ENCODE measurements at places on chromosomes 7 and 10.
A peak's percentile ranks its signal among the peaks of the same experiment; 100 is the strongest.

GRCh38 chr10:70584366-70584765 is 18.2 kb downstream of the PRF1 start:
- no peak for DNase-seq

- DNase-seq: no peak
Measured at GRCh38 chr10:62582101-62582705, 208.0 kb downstream of the ZNF365 start.

GRCh38 chr10:131003455-131003854 is 308.1 kb downstream of the TCERG1L start:
- no peak for DNase-seq

DNA sequence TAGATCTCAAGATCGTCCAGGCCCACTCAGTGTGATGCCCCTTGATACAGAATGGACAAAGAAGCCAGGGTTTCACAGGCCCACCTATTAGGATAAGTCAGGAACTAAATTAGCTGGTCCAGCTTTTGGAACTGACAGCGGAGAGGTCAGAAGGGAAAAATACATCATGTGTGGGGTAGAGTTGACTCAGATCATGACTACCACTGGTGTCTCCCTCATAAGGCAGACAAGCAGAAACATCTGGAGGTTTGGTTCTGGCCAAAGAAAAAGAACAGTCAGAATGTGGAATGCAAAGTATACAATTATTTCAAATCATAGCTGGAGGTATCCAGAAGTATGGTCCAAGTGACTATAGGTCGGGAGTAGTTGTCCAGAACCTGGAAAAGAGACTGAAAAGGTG is 621.1 kb upstream of the CELF2 start:
- DNase-seq: no peak

DNA sequence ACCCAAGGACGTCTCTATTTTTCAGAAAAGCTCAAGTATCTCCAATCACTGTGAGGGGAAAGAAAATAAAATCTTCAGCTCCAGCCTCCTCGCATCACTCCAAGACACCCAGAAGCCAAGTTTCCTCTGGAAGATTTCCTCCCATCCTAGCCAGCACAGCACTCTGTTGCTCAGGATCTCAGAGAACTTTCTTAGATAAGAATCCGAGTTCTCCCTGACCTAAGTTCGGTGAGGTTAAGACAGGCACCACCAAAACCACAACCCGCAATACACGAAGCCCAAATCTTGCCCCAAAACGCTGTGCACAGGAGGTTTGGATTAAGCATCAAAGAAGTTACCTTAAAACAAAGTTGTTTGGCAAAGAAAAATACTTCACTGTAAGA is 4.2 kb downstream of the FAM53B start:
- DNase-seq: no peak

GRCh38 chr10:18625886-18626285 is 25.5 kb downstream of the NSUN6 start:
- DNase-seq: no peak

GRCh38 chr7:129298268-129298893 is 73.6 kb downstream of the AHCYL2 start:
- DNase-seq: peak; percentile 10

DNA sequence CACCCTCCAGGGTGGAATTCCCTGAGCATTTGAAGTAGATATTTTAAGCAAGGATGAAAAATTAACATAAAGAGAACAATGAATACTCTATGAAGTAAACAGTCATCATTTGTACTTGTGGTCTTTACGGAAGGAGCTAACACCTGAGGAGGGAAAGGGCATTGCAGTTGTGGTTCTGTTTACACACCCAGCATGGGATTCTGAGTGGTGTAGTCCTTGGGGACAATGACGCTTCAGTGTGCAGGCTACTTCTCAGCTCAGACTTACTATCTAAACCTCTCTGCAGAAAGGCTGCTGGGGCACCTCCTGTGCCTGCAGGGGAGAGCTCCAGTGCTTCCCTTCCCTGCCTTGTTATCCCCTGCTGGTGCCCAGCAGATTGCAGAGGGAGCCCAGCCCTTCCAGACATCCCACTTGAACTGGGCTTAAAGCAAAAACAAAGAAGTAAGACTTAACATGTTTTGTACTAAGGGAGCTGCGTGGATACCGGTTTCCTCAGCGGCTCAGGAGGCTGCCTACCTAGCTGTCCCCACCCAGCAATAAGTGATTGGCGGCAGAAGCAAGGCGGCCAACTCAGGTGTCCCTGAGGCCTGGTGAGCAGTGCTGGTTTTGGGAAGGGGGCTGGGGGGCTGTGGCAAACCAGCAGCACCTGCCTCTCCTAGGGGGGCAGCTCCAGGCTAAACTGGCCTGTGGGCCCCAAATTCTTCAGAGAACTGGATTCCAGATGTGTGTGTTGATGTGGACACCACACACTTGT is 89.1 kb downstream of the CELF2 start:
- DNase-seq: no peak

DNA sequence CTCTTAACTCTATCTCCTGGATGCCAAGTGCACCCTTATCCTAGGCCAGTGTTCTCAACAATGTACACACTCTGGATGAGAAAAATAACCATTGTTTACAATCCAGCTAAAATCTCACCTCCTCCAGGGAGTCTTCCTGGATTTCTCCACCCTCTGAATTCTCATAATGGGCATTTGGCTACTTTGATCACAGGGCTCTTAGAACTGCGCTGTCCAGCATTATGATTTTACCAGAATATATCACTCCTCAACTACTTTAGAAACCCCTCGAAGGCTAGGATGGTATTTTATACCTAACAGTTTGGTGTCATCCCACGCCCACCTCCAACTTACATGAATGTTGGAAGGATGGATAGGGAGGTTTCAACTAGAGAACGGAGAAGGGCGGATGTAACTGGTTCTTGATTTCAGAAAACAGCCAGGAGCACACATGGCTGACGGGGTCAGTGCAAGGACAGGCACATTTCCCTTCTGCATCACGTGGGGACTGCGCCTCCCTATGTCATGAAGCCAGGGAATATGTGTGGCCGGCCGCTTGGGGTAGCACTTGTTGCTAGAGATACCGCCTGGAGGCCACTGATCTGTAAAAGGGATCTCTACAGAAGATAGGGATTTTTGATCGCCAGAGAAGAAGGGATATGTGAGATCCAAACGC is 1.2 kb upstream of the ATP6V0E2 start:
- DNase-seq: peak; percentile 89

DNA sequence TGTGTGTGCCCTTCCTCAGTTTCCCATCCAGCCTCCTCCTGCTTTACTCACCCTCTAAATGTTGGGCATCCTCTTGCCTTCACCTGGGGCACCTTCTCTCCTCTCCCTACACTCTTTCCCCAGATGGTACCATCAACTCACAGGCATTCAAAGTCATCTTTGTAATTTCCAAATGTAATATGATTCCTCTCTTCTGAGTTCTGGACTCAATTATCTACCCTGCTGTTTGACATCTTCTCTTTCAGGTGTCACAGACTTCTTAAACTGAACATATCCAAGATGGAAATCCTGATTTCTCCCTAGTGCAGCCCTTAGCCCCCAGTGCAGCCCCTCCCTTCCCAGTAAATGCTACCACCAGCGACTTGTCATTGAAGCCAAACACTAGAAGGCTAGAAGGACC is 422.8 kb downstream of the KCNMA1 start:
- DNase-seq: no peak

DNA sequence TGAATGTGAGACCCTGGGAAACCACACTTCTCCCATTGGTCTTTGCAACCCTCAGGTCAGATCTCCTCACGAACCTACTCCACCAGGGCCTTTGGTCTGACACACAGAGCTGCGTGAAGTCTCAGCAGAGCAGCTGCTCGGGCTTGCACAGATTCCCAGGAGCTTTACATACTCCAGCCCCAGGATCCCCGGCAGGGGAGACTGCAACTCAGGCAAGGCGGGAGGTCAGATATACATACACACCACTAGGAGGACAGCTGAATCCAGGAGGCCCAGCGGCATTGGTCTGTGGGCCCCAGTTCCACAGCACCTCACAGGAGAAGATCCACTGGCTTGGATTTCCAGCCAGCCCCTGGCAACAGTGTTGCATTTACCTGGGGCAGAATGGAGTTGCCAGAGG is 239.2 kb downstream of the GPAM start:
- no peak for DNase-seq

DNA sequence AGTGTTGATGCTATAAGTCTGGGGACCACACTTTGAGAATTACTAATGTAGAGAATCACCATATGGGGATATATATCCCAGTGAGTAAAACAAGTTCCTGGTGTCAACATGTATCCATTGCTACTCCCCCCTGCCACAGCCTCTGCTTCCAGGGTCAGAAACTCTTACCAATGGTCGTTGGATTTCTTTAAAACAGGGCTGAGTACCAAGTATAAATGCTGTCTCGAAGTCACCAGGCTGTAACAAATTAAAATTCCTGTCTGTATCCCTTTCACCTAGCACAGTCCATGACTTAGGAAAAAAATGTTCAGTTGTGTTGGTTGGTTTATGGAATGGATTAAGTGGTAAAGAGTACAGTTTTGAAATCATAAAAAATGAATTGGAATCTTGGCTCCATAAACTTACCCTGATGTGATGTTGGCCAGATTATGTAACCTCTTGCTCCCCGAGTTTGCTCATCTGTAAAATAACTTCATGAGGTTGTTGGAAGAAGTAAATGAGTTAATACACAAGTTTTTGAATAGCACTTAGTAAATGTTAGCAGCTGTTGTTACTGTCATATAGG is 364.0 kb upstream of the LRGUK start:
- DNase-seq: no peak

- DNase-seq: peak; percentile 68
Measured at GRCh38 chr7:120521761-120522737, 249.1 kb downstream of the KCND2 start.

DNA sequence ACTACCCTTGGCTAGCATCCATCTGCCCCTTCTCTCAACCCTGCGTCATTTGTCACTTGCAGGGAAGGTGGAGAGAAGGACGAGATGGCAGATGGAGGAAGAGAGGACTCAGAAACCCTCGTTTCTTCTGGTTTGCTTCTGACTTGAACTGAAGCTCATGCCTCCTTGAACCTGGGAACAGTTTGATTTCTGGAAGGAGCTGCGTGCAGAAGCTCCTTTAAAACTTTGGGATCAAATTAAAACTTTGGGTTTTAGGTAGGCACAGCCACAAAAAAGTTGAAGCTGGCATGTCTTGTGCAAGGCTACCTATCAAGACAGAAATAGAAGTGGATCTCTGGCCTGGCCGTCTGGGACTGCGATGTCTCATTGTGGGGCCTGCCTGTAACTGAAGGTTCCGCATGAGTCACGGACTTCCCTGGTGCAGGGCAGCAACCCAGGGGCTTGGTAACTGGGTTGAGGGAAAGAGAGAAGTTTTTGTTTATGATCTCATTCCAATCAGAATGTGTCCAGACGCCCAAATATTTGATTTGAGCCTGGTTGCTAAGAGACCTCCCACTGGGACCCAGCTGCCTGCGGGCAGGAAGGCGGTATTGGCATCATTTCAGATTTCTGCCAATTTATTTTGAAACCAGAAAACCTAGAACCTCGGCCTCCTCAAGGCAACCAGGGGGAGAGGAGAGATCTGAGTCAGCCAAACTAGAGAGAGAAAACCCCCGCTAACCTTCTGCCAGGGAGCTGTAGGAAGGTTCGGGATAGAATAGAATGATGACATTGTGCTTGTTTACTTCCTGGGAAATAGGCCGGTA is 15.8 kb upstream of the CAMK1D start:
- peak; percentile 88 for DNase-seq

DNA sequence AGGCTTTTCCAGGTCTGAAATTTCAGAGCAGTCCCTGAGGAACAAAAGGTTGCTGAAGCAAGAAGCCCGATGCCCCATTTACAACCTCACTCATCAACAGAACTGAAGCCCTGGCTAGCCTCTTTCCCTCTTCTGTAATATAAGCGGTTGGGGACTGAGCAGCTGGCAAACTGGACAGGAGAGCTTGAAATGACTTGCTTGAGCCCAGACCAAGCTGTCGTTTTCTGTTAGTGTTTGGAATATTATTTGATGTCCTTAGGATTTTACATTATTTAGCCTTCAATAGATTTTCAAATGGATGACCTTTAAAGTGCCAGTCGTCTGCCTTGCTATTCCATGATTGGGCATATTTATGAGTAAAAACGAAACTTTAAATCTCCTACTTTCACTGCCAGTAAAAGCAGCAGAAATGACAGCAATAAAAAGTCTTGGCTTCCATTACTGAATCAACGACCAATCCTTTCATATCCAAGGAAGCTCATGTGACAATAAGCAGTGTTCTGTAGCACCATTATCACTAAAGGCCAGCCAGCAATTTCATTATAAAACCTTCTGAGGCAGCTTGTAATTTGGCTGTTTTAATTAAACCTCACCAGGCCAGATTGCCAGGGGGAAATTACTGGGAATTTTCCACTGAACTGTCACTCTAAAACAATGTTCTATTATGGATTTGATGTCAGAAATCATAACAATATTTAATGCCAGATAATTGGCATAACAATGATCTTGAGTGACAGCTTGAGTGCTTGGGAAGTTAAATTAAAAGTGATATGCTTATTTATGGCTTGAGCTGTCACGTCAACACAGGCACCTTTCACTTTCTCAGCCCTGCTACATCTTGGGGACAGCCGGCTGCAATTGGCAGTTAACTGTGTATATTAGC is 85.9 kb downstream of the LSMEM1 start:
- peak; percentile 8 for DNase-seq
